IMR-90 (cell line): ENCODE measurements at places on chromosomes 1 and 21. TPM values are rescaled to one million over a fixed set of nuclear protein-coding genes. Genes with fewer than 3 reads are reported as not detected.

MPL gene
- not detected in 2 replicates for total RNA-seq

PCSK9 gene
- under 0.01 TPM in 2 replicates for total RNA-seq

DNA sequence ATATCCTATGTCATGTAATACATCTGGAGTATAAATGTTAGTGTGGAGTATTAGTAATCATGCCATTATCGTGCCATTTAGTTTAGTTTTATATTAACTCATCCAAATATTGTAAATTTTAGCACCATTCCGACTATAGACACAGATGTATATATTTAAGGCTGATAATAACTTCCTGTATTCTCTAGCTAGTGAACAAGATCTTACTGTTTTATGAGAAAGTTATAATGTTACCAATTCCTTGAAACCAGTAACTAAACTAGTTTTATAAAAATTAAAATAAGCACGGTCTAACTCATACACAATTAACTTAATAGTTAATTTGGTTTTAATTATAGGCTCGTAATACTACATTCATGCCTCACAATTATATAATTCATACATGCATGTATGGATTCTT, 808.6 kb downstream of the USP25 start:
- no peak for DNase-seq

DNA sequence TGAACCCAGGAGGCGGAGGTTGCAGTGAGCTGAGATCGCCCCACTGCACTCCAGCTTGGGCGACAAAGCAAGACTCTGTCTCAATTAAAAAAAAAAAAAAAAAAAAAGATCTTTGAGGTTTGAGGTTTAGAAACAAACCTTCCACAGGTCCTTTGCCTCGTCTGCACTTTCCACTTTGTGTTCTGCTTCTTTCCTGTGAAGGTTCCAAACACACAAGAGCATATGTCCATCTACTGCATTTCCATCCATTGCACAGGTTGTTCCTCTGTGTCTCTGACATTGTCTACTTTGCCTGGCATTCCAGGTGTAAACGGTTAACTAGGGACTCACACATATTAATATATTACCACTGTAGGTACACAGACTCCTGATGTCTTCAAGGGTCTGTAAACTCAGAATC, 40.1 kb downstream of the DSTYK start:
- no peak for DNase-seq

DNA sequence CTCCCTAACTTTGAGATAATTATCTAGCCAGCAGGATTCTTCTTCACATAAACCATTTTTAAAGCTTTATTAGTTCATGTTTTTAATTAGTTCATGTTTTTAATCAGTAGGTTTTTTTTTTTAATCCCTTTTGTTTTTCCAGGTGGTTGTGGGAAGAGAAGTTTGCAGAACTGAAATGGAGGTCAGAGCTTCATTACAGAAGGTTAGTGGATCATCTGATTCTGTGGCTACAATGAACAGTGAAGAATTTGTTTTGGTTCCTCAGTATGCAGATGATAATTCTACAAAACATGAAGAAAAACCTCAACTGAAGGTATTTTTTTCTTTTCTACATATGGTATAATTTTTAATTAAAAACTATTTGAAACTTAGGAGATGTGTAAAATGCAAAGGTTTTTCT, 59.7 kb downstream of the RABGAP1L start:
- no peak for DNase-seq

GRCh38 chr1:14662116-14662515, 63.6 kb downstream of the KAZN start:
- no peak for DNase-seq

- no peak for DNase-seq
These were observed 923.1 kb upstream of the TMPRSS15 start for GRCh38 chr21:19326531-19327319.

EXTL1 gene
- total RNA-seq = 0.56 and 0.90 TPM in 2 replicates

DNA sequence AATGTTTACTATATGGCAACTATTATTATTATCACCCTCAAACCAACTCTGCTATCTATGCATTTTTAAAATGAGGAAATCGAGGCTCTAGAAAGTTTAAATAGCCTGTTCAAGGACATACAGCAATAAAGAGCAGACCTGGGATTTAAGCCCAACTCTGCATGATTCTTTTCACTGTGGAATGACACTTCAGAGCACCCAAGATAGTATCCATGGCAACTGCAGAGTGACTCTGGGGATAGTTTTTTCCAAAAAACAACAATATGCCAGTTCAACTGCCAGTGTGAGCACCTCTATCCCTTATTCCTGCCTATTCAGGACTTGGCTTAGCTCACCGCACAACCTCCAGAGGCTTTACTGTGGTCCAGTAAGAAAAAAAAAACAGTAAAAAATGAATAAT, 293.9 kb downstream of the BRINP2 start:
- DNase-seq = no peak

GRCh38 chr1:229000187-229000586, 264.9 kb downstream of the RHOU start:
- DNase-seq = no peak

- no peak for DNase-seq
These were observed 34.1 kb downstream of the KRTAP20-3 start for GRCh38 chr21:30676737-30677136.

DNA sequence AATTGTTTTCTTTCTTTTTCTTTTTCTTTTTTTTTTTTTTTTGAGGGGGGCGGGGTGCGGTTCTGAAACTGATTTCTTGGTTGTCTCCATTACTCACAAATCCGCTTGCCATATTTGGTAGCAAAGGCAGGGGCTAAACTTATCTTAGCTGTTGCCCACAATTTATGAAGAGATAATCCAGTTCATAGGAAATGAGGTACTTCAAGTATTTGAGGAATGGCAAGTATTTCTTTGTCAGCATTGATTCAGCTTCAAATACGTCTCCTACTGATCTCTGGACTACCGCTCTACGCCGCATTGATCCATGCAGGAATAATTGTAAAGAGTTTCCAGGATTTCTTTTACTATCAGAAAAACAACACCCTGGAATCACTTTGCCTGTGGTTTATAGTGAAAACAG, 289.2 kb upstream of the DPYD start:
- DNase-seq = peak; percentile 96

C1orf167 gene
- total RNA-seq = under 0.01 and 0.28 TPM in 2 replicates

IL20 gene
- not detected in 2 replicates for total RNA-seq

DNA sequence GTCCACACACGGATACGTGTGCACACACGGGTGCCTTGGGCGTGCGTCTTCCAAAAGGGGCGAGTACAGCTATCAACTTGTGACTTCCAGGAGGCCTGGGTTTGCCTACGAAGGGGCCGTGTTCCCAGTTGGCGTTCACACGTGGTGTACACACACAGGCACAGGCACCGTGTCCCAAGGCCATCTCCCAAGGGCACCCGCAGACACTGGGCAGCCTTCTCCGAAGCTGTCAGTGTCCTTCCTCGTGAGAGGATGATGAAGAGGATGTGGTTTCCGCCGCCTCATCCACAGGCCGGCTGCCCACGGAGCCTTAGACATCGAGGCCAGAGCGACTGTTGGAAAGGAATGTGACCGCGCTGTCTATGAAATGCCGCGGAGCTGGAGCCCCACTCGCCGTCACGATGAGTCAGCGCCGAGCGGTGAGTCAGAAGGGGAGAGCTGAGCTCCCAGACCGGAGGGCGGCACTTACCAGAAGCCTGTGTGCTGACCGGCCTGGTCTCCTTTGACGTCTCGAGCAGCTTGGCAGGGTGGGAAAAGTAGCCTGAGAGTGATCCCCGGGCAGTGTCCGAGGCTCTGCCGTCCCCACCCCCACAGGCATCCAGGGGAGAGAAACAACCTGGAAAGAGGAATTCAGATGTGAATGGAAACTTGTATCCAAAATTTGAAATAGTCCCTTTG, 141.4 kb upstream of the ARHGEF16 start:
- peak; percentile 99 for DNase-seq

- no peak for DNase-seq
These were observed 31.0 kb downstream of the AGO4 start for GRCh38 chr1:35838693-35839245.

GRCh38 chr1:172581779-172582178, 48.8 kb downstream of the SUCO start:
- peak; percentile 88 for DNase-seq
